ENCODE measurements at places on chromosomes 12 and 14.

DNA sequence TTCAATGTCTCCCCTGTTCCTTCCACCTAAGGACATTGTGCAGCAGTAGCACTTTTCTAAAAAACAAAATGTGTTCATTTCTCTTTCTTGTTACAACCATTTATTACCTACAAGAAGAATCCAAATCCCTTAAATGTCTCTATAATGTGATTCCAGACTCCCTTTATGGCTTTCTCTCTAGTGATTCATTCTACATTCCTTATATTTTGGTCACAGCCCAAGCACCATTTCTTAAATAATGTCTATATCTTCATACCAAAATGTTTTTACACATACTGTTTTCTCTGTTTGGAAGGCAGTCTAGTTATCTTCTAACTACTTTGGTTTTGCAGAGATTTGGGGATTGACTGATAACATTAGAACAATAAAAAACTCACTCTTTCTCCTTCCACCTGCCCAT is 1037.3 kb upstream of the FLRT2 start:
- H3K4me1 ChIP-seq = no peaks in the 10 kb centered on the region
- H3K36me3 ChIP-seq = no peaks in the 10 kb centered on the region
- H3K27me3 ChIP-seq = no peaks in the 10 kb centered on the region
- no peak overlapping the region for H3K27ac ChIP-seq
- no peak for DNase-seq

- H3K27me3 ChIP-seq = no peaks in the 10 kb centered on the region
- H3K4me3 ChIP-seq = no peak overlapping the region
- H3K36me3 ChIP-seq = no peaks in the 10 kb centered on the region
- DNase-seq = no peak
- H3K27ac ChIP-seq = no peak overlapping the region
Observed at GRCh38 chr12:65586796-65587195, 237.5 kb upstream of the HMGA2 start.

GRCh38 chr12:2095878-2096277 is 43.1 kb downstream of the CACNA1C start:
- no peak overlapping the region for H3K27ac ChIP-seq
- DNase-seq = no peak
- peaks cover 31% of the 10 kb centered on the region for H3K27me3 ChIP-seq
- peaks cover 2% of the 10 kb centered on the region for H3K4me1 ChIP-seq
- no peaks in the 10 kb centered on the region for H3K36me3 ChIP-seq

DNA sequence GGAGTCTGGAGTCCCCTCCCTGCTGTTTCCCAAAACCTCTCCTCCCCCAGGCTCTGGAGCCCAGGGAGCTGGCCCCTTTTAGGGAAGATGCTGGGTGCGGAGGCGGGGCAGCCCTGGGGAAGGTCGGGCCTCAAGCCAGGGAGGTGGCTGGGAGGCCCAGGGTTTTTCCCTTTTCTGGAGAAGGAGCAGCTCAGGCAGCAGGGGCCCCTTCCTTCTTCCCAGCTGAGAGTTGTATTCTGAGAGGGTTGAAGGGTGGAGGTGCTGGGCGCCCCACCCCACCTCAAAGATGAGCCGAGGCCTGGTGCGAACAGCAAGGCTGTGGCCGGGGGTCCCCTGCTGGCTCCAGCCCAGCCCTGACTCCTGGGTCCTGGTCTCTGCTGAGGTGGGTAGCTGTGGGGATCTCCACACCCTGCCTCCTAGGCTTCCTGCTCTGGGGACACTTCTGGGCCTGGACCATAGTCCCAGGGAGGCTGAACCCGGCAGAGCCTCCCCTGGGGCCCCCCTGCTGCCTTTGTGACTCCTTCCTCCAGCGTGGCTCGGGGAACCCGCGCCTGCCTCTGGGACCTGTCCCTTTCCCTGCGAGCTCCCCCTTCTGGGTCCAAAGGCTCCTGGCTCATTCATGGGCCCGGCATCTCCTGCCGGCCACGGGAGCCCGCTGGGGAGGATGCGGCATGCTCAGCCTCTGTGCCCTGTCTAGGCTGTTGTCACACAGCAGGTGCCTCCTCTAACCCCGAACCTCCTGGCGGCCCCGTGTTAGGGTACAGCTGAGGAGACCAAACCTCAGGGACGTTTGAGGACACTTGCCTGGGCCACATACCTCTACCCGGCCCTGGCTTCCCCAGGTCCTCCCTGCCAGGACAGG is 4.4 kb downstream of the TRMT61A start:
- no peak for DNase-seq
- H3K36me3 ChIP-seq = peaks cover 18% of the 10 kb centered on the region
- peaks cover 46% of the 10 kb centered on the region for H3K4me1 ChIP-seq
- H3K27me3 ChIP-seq = no peaks in the 10 kb centered on the region
- H3K27ac ChIP-seq = no peak overlapping the region

DNA sequence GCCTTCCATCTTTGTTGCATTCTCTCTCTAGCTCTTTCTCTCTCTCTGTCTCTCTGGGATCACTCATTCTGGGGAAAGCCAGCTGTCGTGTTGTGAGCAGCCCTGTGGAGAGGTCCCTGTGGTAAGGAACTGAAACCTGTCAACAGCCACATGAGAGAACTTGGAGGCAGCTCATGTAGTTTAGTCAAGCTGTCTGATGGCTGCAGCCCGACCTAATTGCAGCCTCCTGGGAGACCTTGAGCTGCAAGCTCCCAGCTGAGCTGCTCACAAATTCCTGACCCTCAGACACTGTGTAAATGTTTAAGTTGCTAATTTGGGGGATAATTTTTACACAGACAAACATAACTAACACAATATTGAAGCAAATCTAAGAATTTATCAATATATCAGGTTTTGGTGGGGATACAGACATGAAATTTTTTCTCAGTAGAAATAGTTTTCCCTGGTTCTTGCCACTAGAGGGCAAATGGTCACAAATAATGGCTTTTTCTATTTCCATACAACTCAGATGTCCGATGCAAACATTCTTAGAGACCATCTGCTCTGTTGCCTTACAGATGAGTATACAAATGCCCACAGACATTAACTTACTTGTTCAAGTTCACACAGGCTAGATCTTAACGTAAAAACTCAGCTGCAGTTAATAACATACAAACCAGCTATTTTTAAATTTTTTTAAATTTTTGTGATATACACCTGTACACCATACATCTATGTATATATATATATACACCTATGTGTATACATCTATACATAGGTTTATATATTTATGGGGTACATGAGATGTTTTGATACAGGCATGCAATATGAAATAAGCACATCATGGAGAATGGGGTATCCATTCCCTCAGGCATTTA is 15.5 kb upstream of the KRR1 start:
- DNase-seq = peak; percentile 76
- no peak overlapping the region for H3K4me3 ChIP-seq
- H3K36me3 ChIP-seq = no peaks in the 10 kb centered on the region
- H3K27ac ChIP-seq = peak overlapping the region; percentile 46

- no peak overlapping the region for H3K4me3 ChIP-seq
- H3K36me3 ChIP-seq = no peaks in the 10 kb centered on the region
- H3K27ac ChIP-seq = no peak overlapping the region
- no peak for DNase-seq
Observed at GRCh38 chr12:25533150-25533549, 19.9 kb downstream of the LMNTD1 start.

- no peak overlapping the region for H3K4me3 ChIP-seq
- H3K27ac ChIP-seq = no peak overlapping the region
- DNase-seq = no peak
- H3K36me3 ChIP-seq = no peaks in the 10 kb centered on the region
- H3K27me3 ChIP-seq = no peaks in the 10 kb centered on the region
- peaks cover 16% of the 10 kb centered on the region for H3K4me1 ChIP-seq
Observed at GRCh38 chr14:69614592-69614991, 3.2 kb downstream of the SUSD6 start.

DNA sequence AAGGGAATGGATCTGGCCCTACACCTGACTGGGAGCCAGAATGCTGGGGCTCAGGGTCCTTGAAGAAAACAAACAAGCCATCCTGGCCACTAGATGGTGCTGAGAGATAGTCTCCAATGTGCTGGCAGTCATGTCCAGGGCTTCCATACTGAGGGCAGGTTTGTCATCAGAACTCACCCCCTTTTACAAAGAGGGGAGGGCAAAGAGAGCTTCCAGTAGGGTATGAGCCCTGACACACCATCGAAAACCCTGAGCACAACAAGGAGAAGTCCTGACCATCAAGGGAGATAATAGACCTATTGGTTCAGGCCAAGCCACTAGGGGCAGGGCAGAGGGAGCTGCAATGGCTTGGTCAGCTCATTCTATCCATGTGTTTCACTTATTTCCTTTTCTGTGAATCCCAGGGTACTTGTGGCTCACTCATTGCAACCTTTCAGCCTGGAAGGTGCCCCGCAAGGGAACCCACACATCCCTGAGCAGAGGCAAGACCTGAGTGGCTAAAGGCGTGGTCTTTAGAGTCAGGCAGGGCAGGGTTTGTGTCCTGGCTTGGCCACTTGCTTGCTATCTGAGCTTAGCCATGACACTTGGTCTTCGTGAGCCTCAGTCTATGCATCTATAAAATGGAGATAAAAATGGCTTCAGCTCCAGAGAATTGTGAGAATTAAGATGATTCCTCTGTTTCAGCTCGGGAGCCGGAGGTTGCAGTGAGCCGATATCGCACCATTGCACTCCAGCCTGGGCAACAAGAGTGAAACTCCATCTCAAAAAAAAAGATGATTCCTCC is 6.2 kb upstream of the PLEKHH1 start:
- no peaks in the 10 kb centered on the region for H3K36me3 ChIP-seq
- peak; percentile 60 for DNase-seq
- no peak overlapping the region for H3K4me3 ChIP-seq
- H3K27ac ChIP-seq = no peak overlapping the region
- peaks cover 34% of the 10 kb centered on the region for H3K27me3 ChIP-seq

DNA sequence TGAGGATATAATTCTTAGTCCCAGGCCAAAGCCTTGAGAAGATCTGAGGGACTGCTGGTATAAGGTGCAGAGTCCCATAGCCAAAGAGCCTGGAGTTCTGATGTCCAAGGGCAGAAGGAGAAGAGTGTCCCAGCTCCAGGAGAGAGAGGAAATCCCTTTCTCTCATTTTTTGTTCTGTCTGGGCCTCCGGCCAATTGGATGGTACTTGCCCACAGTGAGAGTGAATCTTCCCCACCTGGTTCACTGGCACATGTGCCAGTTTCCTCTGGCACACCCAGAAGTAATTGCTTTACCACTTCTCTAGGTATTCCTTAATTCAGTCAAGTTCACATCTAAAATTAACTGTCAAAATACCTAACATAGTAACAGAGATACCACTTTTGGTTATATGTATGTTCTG is 15.3 kb downstream of the ARID4A start:
- no peak overlapping the region for H3K27ac ChIP-seq
- H3K27me3 ChIP-seq = no peaks in the 10 kb centered on the region
- H3K4me1 ChIP-seq = no peaks in the 10 kb centered on the region

- no peaks in the 10 kb centered on the region for H3K36me3 ChIP-seq
- DNase-seq = no peak
- no peaks in the 10 kb centered on the region for H3K27me3 ChIP-seq
- H3K4me3 ChIP-seq = no peak overlapping the region
- no peaks in the 10 kb centered on the region for H3K4me1 ChIP-seq
- no peak overlapping the region for H3K27ac ChIP-seq
Observed at GRCh38 chr12:110661337-110661972, 27.5 kb downstream of the HVCN1 start.

DNA sequence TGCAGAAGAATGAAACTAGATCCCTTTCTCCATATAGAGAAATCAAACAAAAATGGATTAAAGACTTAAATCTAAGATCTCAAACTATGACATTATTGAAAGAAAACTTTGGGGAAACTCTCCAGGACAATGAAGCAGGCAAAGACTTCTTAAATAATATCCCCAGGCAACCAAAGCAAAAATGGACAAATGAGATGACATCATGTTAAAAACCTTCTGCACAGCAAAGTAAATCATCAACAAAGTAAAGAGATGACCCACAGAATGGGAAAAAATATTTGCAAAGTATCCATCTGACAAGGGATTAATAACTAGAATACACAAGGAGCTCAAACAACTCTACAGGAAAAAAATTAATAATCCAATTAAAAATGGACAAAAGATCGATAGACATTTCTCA is 101.0 kb downstream of the RALGAPA1 start:
- no peaks in the 10 kb centered on the region for H3K27me3 ChIP-seq
- no peak overlapping the region for H3K4me3 ChIP-seq
- H3K36me3 ChIP-seq = peaks cover 38% of the 10 kb centered on the region
- H3K27ac ChIP-seq = peak overlapping the region; percentile 40
- DNase-seq = no peak

GRCh38 chr12:2853626-2854025 is 3.2 kb downstream of the TEX52 start:
- no peak overlapping the region for H3K4me3 ChIP-seq
- no peaks in the 10 kb centered on the region for H3K27me3 ChIP-seq
- peak; percentile 78 for DNase-seq
- H3K36me3 ChIP-seq = peaks cover 5% of the 10 kb centered on the region
- no peak overlapping the region for H3K27ac ChIP-seq

GRCh38 chr14:99698642-99699041 is 14.5 kb downstream of the CYP46A1 start:
- H3K4me3 ChIP-seq = no peak overlapping the region
- no peaks in the 10 kb centered on the region for H3K36me3 ChIP-seq

DNA sequence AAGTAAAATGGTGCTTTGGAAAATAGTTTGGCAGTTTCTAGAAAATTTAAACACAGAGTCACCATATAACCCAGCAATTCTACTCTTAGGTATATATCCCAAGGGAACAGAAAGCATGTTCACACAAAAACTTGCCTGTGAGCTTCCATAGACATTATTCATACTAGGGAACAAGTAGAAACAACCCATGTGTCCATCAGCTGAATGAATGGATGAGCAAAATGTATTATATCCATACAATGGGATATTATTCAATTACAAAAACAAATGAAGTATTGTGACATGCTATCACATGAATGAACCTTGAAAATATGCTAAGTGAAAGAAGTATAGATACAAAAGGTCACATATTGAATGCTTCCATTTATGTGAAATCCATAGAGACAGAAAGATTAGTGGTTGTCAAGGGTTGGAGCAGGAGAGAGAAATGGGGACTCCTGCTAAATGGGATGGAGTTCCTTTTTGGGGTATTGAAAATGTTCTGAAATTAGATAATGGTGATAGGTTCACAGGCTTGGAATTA is 7.9 kb downstream of the SLC10A1 start:
- H3K36me3 ChIP-seq = peaks cover 5% of the 10 kb centered on the region
- no peak for DNase-seq
- H3K27ac ChIP-seq = no peak overlapping the region
- H3K4me1 ChIP-seq = no peaks in the 10 kb centered on the region
- H3K27me3 ChIP-seq = no peaks in the 10 kb centered on the region
- no peak overlapping the region for H3K4me3 ChIP-seq

DNA sequence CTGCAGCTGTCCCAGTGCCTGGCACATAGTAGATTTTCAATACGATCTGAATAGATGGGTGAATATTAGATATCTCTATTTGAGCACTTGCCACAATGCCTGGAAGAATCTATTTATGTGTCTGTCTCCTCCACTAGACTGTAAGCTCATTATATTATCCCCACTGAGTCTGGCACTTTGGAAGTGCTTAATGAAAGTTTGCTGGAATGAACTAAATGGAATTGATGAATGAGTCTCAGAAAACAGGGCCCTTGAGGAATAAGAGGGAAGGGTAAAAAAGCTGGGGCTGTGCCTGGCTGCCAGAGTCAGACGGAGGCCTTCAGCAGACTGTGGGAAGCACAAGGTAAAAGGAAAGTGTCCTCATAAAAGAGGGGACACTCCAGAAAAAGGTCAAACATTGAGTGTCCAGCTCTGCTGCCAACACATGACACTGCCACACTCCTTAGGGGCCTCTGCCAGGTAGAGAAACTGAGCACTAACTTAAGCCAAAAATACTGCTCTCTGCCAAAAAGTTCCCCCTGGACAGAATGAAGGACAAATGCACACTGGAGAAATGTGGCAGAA is 39.3 kb downstream of the GLT8D2 start:
- H3K4me3 ChIP-seq = no peak overlapping the region
- H3K36me3 ChIP-seq = peaks cover 19% of the 10 kb centered on the region
- no peaks in the 10 kb centered on the region for H3K27me3 ChIP-seq
- H3K27ac ChIP-seq = peak overlapping the region; percentile 35
